ENCODE measurements at places on chromosomes 16 and 17. TPM values are rescaled to one million over a fixed set of nuclear protein-coding genes. Genes with fewer than 3 reads are reported as not detected.

Gene GDE1
- total RNA-seq: 94.7 TPM

Gene ABCA9
- 0.16 TPM for total RNA-seq

Gene SLC38A8
- total RNA-seq: not detected

Gene CA5A
- not detected for total RNA-seq

Gene RAB11FIP4
- 4.4 TPM for total RNA-seq

Gene CHAD
- total RNA-seq: not detected

Gene CNTD1
- total RNA-seq: not detected

Gene MYL4
- 38.5 TPM for total RNA-seq

Gene BHLHA9
- total RNA-seq: not detected

- H3K4me3 ChIP-seq: no peak overlapping the region
- peaks cover 14% of the 10 kb centered on the region for H3K4me1 ChIP-seq
- no peak overlapping the region for H3K27ac ChIP-seq
- H3K36me3 ChIP-seq: no peaks in the 10 kb centered on the region
- DNase-seq: peak; percentile 88
These were observed 21.1 kb downstream of the EIF4A3 start for GRCh38 chr17:80125656-80126448.

- DNase-seq: no peak
- H3K27me3 ChIP-seq: no peaks in the 10 kb centered on the region
- H3K27ac ChIP-seq: peak overlapping the region; percentile 37
- peaks cover 27% of the 10 kb centered on the region for H3K4me1 ChIP-seq
- H3K4me3 ChIP-seq: peak overlapping the region; percentile 100
- H3K36me3 ChIP-seq: peaks cover 22% of the 10 kb centered on the region
These were observed 998 bp upstream of the SRSF1 start for GRCh38 chr17:58007781-58008706.

GRCh38 chr17:47470836-47471235 is 60.1 kb upstream of the NPEPPS start:
- no peak overlapping the region for H3K27ac ChIP-seq
- H3K4me3 ChIP-seq: no peak overlapping the region
- peaks cover 4% of the 10 kb centered on the region for H3K36me3 ChIP-seq
- DNase-seq: no peak
- H3K27me3 ChIP-seq: no peaks in the 10 kb centered on the region

DNA sequence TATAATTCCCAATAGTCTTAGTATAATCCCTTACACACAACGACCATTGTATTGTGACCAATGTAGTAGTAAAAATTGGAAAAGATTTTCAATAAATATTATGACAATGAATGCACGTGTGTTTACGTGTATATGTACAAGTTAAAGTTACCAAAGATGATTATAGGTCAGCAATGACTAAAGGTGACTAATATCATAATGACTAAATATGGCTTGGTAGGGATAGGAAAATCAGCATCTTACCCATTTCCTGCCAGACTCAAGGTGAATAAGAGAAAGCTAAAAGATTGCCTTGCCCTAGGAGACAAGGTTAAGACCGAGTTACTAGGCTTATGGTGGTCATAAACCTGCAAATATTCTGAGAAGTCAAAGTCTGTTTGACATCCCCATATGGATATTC is 34.4 kb downstream of the CPD start:
- H3K36me3 ChIP-seq: no peaks in the 10 kb centered on the region
- peak; percentile 10 for DNase-seq
- H3K4me3 ChIP-seq: no peak overlapping the region
- H3K27ac ChIP-seq: no peak overlapping the region

GRCh38 chr17:3754458-3755334 is 31.0 kb downstream of the HASPIN start:
- no peak for DNase-seq
- H3K36me3 ChIP-seq: no peaks in the 10 kb centered on the region
- H3K4me1 ChIP-seq: no peaks in the 10 kb centered on the region
- no peak overlapping the region for H3K27ac ChIP-seq
- no peak overlapping the region for H3K4me3 ChIP-seq
- no peaks in the 10 kb centered on the region for H3K27me3 ChIP-seq

DNA sequence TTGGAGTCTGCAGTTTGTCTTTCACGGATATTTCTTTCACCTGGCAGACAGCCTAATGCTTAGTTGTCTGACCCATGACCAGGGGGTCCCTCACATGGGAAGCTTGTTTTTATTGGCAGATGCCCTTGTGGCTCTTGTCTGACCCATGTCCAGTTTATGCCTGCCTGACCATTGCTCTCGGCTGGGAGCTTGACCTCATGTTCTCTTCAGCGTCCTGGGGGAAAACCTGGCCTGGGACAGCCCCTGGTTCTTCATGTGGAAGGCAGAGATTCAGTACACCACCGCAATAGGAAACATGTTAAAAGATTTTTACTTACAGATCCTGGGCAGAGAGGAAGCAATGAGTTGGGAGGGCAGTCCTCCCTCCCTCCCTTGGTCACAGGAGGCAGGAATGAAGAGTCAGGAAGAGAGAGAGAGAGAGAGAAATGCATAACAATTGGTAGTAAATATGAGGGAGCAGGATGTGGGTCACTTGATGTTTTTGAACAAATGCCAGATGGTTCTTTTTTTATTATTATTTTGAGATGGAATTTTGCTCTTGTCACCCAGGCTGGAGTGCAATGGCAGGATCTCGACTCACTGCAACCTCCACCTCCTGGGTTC is 302.7 kb upstream of the MYOCD start:
- no peaks in the 10 kb centered on the region for H3K4me1 ChIP-seq
- H3K27me3 ChIP-seq: no peaks in the 10 kb centered on the region
- H3K27ac ChIP-seq: no peak overlapping the region
- H3K36me3 ChIP-seq: no peaks in the 10 kb centered on the region
- no peak for DNase-seq

DNA sequence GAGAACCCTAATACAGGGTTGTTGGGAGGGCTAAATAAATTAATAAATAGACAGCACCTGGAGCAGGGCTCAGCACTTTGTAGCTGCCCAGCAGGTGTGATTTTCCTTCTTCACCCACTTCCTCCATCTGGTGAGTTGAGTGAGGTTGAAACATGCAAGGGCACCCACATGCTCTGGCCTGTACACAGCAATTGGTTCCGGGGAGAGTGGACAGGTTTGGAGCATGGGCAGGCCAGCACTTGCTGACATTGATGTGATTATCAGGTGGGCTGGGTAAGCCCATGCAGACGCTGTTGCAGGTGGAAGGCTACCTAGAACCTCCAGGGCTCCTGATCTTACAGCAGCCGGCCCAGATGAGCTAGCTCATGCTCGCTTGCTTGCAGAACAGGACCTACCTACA is 1.3 kb upstream of the MRTFB start:
- no peak overlapping the region for H3K4me3 ChIP-seq
- DNase-seq: no peak
- no peaks in the 10 kb centered on the region for H3K27me3 ChIP-seq
- H3K4me1 ChIP-seq: peaks cover 8% of the 10 kb centered on the region

DNA sequence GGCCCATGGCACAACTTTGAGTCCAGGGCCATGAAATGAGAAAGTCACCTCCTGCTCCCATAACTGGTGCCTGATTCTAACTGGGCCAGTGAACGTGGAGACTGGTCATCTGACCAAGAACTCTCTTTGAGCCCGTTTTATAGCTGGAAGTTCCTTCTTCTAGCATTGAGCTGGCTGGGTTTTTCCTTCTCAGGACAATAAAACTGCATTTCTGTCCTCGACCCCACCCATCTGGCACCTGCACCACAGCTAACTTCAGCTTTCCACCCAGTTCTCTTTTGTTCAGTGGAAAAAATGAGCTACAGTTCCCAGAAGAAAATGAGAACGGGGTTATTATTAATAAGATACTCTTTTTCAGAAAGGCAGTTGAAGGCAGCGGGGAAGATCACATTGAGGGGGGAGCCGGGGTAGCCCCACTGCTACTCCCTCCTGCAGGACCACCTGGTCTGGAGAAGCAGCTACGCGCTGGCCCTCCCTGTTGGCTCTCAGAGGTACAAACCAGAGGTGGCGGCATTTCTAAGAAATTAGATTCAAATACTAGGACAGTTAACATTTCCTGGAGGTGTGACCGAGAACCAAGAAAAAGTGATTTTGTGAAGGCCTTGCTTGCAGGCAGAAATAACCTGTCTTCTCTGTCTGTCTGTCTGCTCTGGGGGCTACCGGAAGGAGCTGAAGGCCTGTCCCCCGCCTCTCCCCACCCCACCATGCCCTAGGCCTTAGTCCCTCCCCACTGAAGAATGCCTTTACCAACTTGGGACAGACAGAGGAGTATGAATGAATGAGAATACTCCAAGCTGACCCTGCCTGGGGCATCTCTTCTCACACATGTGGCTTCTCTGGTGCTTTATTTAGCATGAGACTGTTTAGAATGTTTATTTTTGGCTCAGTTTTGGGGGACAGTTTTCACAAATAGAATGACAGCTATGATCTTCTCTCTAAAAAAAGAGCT is 123.9 kb downstream of the XYLT1 start:
- DNase-seq: no peak
- no peaks in the 10 kb centered on the region for H3K36me3 ChIP-seq
- no peak overlapping the region for H3K27ac ChIP-seq
- no peaks in the 10 kb centered on the region for H3K27me3 ChIP-seq
- H3K4me1 ChIP-seq: peaks cover 3% of the 10 kb centered on the region

DNA sequence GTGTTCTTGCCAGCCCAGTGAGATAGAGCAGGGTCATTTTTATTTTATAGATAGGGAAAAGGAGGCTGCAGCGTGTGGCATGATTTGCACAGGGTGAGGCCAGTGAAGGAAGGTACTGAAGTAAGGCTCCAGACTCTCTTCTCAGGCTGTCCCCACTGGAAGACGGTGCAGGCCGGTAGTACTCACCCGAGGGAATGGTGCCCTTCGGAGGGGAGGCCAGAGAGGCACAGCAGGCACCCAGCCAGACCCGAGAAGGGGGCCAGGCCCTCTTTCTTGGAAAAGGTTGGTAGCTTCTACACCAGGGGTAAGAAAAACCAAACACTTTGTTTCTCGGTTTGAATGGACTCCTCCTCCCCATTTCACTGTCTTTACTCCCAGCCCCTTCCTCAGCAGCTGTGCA is 288 bp downstream of the ANKRD40CL start:
- no peak overlapping the region for H3K27ac ChIP-seq
- no peaks in the 10 kb centered on the region for H3K4me1 ChIP-seq
- no peaks in the 10 kb centered on the region for H3K36me3 ChIP-seq
- no peaks in the 10 kb centered on the region for H3K27me3 ChIP-seq

- peak; percentile 27 for DNase-seq
- H3K36me3 ChIP-seq: peaks cover 10% of the 10 kb centered on the region
- no peak overlapping the region for H3K4me3 ChIP-seq
- H3K4me1 ChIP-seq: peaks cover 27% of the 10 kb centered on the region
- H3K27ac ChIP-seq: no peak overlapping the region
These were observed 4.6 kb downstream of the SMCR8 start for GRCh38 chr17:18319604-18320256.

DNA sequence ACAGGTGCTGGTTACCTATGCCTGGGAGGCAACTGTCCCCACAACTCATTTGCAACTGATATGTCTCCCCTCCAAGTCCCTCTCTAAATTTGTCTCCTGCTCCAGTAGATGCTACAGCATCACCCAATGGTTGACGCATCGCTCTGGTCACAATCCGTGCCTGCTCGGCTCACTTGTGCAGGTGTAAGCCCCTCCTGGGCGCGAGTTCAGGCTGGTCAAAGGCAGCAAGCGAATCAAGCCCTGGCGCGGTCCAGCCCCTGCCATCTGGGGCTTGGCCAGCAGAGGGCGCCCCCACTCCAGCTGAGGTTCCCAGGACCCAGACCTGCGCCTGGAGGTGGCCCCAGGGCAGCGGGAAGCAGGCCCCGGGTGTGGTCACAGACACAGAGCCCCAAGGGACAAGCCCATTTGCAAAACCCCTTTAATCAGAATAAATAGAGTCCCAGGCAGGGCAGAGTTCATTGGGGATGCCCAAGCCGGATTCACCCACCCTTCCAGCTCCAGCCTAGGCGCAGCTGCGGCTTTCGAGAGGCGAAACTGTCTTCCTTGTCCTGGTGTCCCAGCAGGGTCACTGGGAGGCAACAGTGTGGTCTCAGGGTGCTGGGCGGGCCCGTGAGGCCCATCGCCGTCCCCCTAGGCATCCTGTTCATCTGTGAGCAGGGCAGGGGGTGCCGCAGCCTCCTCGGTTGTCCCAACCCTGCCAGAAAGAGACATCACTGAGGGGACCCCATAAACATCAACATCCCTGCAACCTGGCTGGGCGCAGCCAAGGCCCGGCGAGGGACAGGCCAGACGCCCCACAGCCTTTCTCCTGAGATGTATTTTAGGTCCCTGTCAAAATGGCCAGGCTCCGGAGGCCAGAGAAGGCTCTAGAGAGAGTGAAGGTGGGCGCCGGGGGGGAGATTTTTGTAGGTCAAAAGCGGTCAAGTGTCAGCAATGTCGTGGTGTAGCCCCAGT is 15.8 kb downstream of the TMC6 start:
- no peaks in the 10 kb centered on the region for H3K36me3 ChIP-seq
- H3K4me3 ChIP-seq: no peak overlapping the region
- H3K27me3 ChIP-seq: peaks cover 5% of the 10 kb centered on the region

GRCh38 chr16:79360267-79360666 is 240.3 kb downstream of the MAF start:
- no peak overlapping the region for H3K4me3 ChIP-seq
- no peaks in the 10 kb centered on the region for H3K27me3 ChIP-seq
- no peaks in the 10 kb centered on the region for H3K4me1 ChIP-seq
- no peak overlapping the region for H3K27ac ChIP-seq
- no peaks in the 10 kb centered on the region for H3K36me3 ChIP-seq

DNA sequence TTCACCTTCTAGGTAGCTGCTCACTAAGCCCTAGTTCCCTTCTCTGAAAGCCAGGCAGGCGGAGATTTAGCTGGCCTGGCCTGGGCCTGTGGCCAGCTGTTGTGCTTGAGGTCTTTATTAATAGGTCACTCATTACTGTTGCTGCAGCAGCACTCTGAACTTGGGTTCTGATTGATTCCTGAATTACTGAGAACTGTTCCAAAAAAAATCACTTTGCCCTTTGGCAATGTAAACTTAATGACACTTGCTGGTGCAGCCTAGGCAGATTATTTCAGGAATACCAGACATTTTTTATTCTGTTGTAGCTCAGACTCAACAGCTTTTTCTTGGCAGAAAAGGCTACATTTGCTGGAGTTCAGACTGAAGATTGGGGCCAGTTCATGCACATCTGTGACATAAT is 2.7 kb downstream of the TOM1L1 start:
- no peaks in the 10 kb centered on the region for H3K36me3 ChIP-seq
- DNase-seq: peak; percentile 14
- H3K27ac ChIP-seq: no peak overlapping the region
- peaks cover 13% of the 10 kb centered on the region for H3K27me3 ChIP-seq
- no peak overlapping the region for H3K4me3 ChIP-seq
- H3K4me1 ChIP-seq: peaks cover 15% of the 10 kb centered on the region

- no peaks in the 10 kb centered on the region for H3K27me3 ChIP-seq
- no peak for DNase-seq
- no peaks in the 10 kb centered on the region for H3K4me1 ChIP-seq
- no peak overlapping the region for H3K4me3 ChIP-seq
- H3K36me3 ChIP-seq: peaks cover 19% of the 10 kb centered on the region
These were observed 33.7 kb downstream of the NOL11 start for GRCh38 chr17:67751101-67752074.

- no peak overlapping the region for H3K27ac ChIP-seq
- H3K4me1 ChIP-seq: no peaks in the 10 kb centered on the region
- DNase-seq: no peak
These were observed 8.8 kb downstream of the VPS53 start for GRCh38 chr17:705863-706262.
